CD4-positive, alpha-beta T cell (primary cell): ENCODE measurements at places on chromosomes 7 and 10.

DNA sequence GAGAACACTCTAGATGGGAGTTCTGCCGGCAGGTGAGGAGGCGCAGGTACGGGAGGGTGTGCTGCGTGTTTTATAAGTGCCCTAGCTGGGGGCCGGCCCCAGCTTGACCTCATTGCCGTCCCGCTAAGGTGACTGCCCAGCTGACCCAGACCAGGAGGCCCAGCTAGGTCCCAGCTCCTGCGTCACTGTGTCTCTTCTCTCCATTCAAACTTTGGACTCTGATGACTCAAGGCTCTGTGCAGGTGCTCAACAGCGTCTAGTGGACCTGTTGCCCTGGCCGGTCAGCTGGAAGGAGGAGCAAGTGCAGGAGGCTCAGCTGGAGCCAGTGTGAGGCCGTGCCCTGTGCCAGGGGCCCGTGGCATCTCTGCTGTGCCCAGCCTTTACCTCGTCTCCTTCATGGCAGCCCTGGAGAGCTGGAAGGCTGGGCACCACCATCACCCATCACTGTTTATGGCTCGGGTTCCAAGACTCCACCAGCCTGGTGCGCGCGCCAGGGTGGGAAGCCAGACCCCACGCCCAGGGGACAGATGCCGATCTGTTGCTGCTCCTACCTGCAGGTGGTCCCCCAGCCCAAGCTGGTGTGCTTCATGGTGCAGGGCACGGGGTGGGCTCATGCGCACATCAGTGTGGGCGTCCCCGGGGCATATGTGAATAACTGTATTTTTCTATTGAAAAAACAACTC, 14.6 kb downstream of the LHPP start:
- no peak for DNase-seq

DNA sequence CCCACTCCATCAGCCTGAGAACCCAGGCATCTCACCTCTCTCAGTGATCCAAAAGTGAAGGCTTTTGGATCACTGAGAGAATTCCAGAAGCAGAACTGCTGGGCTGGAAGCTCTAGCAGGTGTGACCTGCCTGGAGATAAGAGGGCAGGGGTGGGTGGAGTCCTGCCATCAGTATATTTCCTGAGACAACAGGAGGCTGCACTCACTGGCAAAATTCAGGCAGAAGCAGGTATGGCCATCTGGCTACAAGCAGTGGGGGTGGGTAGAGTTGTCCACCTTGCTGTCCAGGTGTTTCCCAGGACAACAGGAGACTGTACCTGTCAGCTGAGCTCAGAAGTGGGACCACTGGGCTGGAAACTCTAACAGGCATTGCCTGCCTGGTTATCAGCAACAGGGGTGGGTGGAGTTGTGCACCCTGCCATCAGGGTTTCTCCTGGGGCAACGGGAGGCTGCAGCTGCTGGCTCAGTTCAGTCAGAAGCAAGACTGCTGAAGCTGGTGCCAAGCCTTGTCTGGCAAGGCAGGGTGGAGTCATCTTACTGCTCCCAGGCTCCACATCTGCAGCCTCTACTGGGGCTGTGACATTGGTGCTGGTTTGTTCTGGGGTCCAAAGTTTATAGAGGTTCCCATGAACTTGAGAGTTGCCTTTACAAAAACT, 47.2 kb upstream of the SFTPD start:
- DNase-seq: no peak

- no peak for DNase-seq
Measured at GRCh38 chr10:74234569-74234968, 83.5 kb downstream of the ADK start.

- DNase-seq: no peak
Measured at GRCh38 chr10:114655671-114656070, 2.4 kb downstream of the ABLIM1 start.

DNA sequence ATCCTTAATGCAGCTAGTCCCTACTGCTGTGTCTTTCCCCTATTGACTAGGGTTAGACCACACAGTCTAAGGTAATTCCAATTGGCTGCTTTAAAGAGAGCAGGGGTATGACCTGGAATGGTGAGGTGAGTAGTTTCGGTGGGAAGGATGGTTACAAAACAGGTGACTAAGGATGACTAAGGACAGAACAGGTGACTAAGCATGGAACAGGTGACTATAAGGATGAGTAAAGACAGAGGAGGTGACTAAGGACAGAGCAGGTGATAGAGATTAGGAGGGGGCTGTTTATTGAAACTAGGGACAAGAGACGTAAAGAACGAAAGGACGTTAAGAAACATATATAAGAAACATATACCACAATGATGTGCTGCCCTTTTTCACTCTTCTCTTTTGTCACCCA, 145.1 kb upstream of the TMEM106B start:
- no peak for DNase-seq

DNA sequence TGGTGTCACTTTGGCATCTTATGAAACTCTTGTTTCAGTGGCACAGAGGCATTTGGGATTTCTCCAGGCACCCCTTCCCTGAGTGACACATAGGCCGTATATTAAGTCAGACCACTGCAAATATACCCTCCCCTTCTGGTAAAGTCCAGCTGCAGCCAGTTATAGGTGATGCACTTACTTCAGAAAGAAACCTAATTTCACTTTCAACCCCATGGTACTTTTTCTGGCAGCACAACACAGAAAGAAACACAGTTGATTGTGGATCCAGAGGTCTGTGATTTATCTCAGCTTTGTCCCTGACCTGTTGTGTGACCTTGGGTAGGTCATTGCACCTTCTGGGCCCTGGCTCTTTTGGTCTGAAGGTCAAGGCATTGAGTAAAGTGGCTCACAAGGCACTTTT, 173.2 kb downstream of the BUB3 start:
- DNase-seq: no peak

DNA sequence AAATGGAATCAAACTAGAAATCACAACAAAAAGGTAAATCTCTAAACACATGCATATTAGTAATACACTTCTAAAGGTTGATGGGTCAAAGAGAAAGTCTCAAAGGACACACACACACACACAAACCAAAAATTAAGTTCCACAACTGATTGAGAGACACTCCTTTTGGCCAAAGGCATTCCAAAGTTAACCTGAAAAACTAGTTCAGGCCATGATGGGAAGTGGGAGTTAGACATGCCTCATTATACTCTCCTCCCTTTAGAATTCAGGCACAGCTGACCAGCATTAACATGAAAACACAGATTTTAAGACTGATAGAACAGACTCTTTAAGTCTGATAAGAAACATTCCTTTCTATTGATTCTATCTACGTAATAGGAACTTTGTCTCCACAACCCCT, 332.4 kb upstream of the IGFBP3 start:
- no peak for DNase-seq

DNA sequence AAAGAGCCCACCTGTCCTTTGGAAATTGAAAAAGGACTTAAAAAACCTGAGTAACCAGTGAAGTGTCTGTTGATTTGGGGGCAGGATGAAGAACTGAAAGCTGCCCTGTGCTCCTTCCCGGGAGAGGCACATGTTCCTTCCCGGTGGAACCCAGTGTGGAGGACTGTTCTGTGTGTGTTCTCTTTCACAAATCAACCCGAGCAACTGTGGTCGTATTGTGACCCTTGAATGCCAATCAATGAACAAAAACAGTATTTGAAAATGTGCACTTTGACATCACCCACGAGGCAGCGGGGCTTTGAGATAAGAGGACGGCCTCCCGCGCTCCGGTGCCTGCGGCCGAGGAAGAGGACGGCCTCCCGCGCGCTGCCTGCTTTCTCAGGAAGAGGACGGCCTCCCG, 139.0 kb downstream of the VIPR2 start:
- no peak for DNase-seq

- no peak for DNase-seq
Measured at GRCh38 chr10:1208366-1209311, 152.5 kb downstream of the WDR37 start.

GRCh38 chr10:120998782-120999285, 147.7 kb downstream of the WDR11 start:
- DNase-seq: no peak

DNA sequence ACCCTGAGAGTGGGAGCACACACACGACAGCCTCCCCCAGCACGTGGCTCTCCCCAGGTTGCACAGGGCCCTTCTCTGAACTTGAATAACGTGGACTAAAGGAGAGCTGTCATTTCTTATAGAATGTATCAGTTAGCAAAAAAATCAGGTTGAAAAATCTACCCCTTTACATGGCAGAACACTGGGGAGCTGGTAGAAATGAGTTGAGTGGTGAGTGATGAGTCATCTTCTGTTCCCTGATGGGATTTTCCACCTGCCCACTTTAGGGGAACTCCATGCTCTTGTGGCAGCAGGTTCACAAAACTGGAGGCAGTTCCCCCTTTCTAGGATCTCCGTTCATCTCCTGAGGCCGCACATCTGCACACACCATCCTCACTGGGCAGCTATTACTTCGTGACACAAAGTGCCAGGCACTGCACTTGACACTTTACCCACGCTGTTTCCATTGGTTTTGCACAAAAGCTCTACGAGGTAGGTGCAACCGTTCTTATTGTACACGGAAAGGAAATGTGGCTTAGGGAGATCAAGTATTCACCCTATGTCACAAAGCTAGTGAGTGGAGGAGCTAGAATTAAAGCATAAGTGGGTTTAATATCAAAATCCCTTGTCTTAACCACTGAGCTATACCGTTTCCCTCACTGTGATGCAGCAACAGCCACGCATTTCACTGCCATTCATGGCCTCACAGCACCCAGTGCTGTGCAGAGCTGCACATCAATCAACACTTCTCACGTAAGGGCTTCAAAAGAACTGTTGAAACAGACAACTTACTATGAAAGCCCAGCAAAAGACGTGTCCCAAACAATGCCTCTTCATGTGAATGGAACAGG, 80.2 kb downstream of the RNF216 start:
- DNase-seq: no peak

GRCh38 chr7:108455551-108455997, 662 bp downstream of the NRCAM start:
- no peak for DNase-seq

DNA sequence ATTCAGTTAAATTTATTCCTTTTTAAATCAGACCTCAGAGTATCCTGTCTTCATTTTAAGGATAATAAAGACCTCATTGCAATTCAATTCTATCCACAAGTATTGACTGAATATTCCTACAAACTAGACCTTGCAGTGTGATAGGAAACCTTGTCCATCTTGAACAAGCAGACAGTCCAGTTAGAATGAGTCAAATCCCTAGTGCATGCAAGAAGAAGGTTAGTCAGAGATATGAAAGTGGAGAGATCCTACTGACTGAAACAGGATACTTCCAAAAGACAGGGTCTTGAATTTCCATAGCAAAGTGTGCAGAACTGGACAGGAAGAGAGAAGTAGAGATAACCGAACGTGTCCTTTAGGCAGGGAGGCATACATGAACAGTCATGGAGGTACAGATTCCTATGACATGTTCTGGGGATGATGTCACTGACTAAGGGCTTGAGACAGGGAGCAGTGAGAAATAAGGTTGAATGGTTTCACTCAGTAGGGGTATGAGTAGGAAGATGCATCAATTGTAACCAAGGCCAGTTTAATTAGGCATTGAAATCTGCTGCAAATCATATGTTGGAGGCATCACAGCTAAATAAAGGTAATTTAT, 45.2 kb downstream of the PPP1R3A start:
- DNase-seq: no peak

DNA sequence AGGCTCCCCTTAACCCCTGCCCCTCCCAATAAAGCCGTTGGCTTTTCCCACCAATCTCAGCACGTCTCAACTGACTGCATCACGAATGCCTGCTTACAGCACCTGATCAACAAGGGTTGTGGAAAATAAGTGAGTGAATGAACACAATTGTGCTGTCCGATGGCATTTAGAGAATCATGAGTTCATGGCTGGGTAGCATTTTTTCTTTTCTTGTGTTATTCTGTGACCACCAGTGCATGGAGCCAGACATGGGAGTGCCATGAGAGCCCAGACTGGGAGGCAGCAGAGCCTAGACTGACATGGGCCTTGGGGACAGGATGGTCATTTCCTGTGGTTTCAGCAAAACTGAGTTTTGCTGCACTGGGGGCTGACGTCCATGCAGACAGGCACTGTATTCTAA, 254.1 kb upstream of the IGFBP3 start:
- no peak for DNase-seq

GRCh38 chr7:11655642-11656041, 176.4 kb downstream of the THSD7A start:
- DNase-seq: no peak

DNA sequence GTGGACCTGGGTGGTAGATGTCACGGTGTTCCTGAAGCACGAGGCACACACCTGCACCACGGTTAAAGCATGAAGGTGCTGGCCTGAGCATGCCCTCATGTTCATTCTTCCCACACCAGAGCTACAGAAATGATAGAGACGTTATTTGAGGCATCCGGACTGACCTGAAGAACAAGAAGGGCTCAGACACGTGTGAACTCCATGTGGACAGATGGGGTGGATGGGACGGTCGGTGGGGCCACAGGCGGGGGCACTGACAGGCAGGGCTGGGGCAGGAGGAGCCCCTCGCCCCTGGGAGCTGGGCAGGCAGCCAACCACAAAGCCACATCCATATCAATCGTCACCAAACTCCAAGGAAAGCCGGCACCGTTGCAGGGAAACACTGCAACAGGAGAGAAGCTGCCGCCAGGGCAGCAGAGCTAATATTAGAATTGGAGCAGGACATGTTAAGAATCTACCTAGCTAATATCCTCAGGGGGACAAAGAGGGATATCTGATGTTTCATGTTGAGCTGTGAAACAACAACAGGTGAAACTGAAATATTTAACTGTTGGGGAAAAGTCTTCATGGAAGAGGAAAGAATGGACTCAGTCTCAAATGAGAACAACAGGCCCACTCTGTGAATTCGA, 37.8 kb upstream of the DIP2C start:
- no peak for DNase-seq

- no peak for DNase-seq
Measured at GRCh38 chr10:88530629-88531391, 52.3 kb downstream of the RNLS start.

- no peak for DNase-seq
Measured at GRCh38 chr10:80642661-80643060, 105.0 kb downstream of the SH2D4B start.

GRCh38 chr10:14665304-14665703, 109.4 kb downstream of the FAM107B start:
- DNase-seq: no peak

DNA sequence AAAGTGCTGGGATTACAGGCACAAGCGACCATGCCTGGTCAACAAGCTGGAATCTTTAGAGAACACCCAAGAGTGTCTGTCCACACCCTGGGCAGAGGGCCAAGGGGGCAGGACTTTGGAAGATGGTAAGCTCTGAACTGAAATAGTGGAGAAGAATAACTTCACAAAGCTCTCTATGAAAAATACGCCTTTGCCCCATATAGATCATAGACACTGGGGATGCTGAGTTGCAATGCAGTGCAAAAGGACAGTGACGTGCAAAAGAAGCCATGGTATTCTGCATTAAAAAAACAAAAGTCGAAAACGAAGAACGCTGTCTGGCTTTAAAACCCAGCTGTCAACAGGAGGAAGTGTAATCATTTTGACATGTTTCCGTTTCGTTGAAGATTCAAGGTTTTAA, 353.6 kb downstream of the CALN1 start:
- DNase-seq: peak; percentile 3

- no peak for DNase-seq
Measured at GRCh38 chr10:86871563-86872183, 85.7 kb downstream of the MMRN2 start.

- DNase-seq: no peak
Measured at GRCh38 chr7:136857573-136857972, 10.9 kb upstream of the CHRM2 start.

GRCh38 chr10:28349892-28350291, 47.0 kb upstream of the MPP7 start:
- DNase-seq: no peak

GRCh38 chr7:66050990-66051448, 24.6 kb upstream of the ASL start:
- no peak for DNase-seq
